ENCODE measurements at places on chromosomes 12 and 14. TPM values are rescaled to one million over a fixed set of nuclear protein-coding genes. Genes with fewer than 3 reads are reported as not detected.

GRCh38 chr12:101793401-101793800 is 37.4 kb downstream of the GNPTAB start:
- no peaks in the 10 kb centered on the region for H3K27me3 ChIP-seq
- H3K4me1 ChIP-seq, result peaks cover 4% of the 10 kb centered on the region
- DNase-seq, result no peak
- H3K4me3 ChIP-seq, result no peak overlapping the region
- H3K27ac ChIP-seq, result peak overlapping the region; percentile 1

GRCh38 chr14:89378119-89378518 is 38.9 kb downstream of the FOXN3 start:
- H3K4me3 ChIP-seq, result no peak overlapping the region
- H3K27me3 ChIP-seq, result no peaks in the 10 kb centered on the region
- H3K4me1 ChIP-seq, result peaks cover 19% of the 10 kb centered on the region
- peak overlapping the region; percentile 89 for H3K27ac ChIP-seq
- DNase-seq, result no peak

DNA sequence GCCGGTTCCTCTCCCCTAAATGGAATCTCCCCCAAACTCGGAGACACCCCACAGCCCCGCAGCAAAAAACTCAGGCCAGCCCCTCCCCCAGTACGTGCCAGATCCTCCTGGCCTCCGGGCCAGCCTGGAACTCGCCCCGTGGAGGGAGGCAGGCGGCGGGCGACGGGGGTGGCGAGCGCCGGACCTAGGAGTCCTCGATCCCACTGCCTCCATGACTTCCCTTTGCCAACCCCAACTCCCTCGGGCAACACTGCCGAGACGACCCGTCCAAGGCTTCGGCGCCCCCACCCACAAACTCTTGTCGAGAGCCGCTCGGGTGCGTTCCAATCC is 400 bp downstream of the ADCY6 start:
- peak overlapping the region; percentile 93 for H3K4me3 ChIP-seq
- H3K27ac ChIP-seq, result peak overlapping the region; percentile 92
- DNase-seq, result no peak
- no peaks in the 10 kb centered on the region for H3K36me3 ChIP-seq
- peaks cover 38% of the 10 kb centered on the region for H3K4me1 ChIP-seq

DNA sequence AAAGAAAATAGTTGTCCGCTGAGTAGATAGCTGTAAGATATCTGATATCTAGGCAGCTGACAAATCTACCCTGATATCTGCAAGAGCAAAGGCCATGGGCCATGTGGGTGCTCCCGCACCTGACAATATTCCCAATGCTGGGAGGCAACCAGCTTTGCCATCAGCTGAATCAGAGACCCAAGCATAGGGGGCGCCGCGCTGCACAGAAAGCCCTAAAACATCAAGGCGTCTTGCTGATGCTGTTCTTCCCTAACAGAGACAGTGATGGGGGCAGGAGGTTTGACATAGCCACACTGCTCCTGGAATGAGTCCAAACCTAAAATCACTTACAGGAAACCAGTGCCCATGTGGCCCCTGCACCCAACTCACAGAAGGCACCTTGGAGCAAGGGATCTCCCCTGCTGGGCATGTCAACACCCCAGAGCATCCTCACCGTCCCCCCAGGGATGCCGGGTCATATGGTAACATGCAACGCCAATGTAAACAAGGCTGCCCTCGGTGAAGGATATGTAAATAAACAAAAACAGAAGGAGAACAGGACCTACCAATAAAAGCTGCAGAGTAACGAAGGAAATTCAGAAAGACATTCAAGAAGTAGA is 199.5 kb downstream of the TMEM132D start:
- H3K4me3 ChIP-seq, result no peak overlapping the region
- no peaks in the 10 kb centered on the region for H3K27me3 ChIP-seq
- DNase-seq, result no peak
- H3K27ac ChIP-seq, result no peak overlapping the region
- H3K4me1 ChIP-seq, result no peaks in the 10 kb centered on the region
- H3K36me3 ChIP-seq, result peaks cover 1% of the 10 kb centered on the region

DNA sequence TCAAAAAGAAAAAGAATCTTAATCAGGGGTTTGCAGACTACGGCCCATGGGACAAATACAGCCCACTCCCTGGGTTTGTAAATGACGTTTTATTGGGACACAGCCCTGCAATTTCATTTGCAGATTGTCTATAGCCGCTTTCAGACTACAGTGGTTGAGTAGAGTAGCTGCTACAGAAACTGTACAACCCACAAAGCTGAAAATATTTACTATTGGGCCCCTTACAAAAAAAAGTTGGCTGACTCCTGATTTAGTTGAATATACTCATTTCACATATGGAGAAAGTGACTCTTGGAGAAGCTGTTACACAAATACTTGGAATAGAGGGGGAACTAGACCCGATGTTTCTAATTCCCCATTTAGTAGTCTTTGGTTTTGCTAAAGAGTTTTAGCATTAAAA is 162.5 kb upstream of the NOS1 start:
- no peaks in the 10 kb centered on the region for H3K36me3 ChIP-seq
- no peak overlapping the region for H3K27ac ChIP-seq
- H3K27me3 ChIP-seq, result peaks cover 18% of the 10 kb centered on the region
- H3K4me1 ChIP-seq, result no peaks in the 10 kb centered on the region

- no peak overlapping the region for H3K4me3 ChIP-seq
- H3K4me1 ChIP-seq, result peaks cover 45% of the 10 kb centered on the region
- H3K27me3 ChIP-seq, result no peaks in the 10 kb centered on the region
- DNase-seq, result no peak
These were observed 63.1 kb downstream of the ARMH4 start for GRCh38 chr14:58088961-58089360.

DNA sequence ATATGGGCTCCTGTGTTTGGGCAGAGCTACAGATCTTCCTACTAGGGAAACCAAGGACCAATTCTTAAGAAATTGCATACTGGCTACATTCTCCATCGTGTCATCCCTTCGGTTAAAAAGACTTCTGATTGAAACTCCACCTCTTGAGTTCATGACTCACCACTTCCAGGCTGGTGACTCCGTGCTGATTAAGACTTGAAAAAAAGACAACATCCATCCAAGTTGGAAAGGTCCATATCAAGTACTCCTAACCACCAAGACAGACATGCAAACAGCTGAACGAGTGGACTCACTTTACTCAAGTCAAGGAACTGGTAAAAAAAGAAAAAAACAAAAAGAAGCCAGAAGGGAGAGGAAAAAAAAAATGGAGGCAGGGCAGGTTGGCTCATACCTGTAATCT is 63.4 kb downstream of the APOBEC1 start:
- peaks cover 14% of the 10 kb centered on the region for H3K27me3 ChIP-seq
- H3K4me3 ChIP-seq, result no peak overlapping the region
- H3K4me1 ChIP-seq, result no peaks in the 10 kb centered on the region
- H3K36me3 ChIP-seq, result peaks cover 1% of the 10 kb centered on the region

- no peak overlapping the region for H3K4me3 ChIP-seq
- no peak overlapping the region for H3K27ac ChIP-seq
- DNase-seq, result no peak
- peaks cover 5% of the 10 kb centered on the region for H3K4me1 ChIP-seq
These were observed 82.0 kb upstream of the WSCD2 start for GRCh38 chr12:108047071-108047550.

DNA sequence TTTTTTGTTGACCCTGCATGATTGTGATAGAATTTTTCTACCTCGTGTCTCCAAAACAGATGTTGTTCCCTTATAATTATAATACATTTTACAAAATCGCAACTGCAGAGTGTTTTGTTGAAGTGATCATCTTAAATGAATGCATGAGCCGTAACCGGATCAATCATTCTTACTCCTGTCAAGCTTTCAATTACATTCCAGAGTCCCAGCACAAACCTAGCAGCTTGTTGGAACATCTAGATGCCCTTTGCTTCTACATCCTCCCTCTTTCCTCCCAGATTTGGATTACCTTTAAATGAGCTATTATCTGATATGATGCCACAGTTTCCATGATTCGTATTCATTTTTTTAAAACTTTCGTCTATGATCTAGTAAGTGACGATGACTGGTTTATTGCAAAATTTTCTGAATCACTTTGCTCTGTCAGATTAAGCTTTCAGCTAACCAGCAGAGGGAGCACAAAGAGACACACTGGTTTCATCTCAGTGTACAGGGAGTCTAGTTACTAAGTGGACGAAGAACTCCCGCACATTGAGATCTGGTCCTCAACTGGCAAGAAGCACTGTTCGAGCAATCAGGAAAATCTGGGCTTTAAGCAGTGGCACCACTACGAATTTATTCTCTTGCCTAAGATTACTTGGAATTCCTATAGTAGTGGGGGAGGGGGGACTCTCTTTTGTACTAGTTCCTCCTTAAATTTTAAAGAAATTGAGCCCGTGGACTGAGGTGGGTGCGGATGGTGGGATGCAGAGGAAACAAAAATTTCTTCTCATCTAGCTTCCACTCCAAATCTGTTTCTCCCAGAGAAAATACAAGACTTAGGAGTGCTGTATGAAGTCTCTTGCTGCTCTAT is 40.9 kb downstream of the TSHR start:
- no peak overlapping the region for H3K27ac ChIP-seq
- H3K4me3 ChIP-seq, result no peak overlapping the region
- peaks cover 7% of the 10 kb centered on the region for H3K4me1 ChIP-seq
- peaks cover 1% of the 10 kb centered on the region for H3K36me3 ChIP-seq

- H3K27me3 ChIP-seq, result no peaks in the 10 kb centered on the region
- DNase-seq, result no peak
- H3K36me3 ChIP-seq, result peaks cover 4% of the 10 kb centered on the region
- H3K4me1 ChIP-seq, result peaks cover 59% of the 10 kb centered on the region
- peak overlapping the region; percentile 91 for H3K27ac ChIP-seq
These were observed 15.5 kb downstream of the TRMT5 start for GRCh38 chr14:60965402-60965801.

DNA sequence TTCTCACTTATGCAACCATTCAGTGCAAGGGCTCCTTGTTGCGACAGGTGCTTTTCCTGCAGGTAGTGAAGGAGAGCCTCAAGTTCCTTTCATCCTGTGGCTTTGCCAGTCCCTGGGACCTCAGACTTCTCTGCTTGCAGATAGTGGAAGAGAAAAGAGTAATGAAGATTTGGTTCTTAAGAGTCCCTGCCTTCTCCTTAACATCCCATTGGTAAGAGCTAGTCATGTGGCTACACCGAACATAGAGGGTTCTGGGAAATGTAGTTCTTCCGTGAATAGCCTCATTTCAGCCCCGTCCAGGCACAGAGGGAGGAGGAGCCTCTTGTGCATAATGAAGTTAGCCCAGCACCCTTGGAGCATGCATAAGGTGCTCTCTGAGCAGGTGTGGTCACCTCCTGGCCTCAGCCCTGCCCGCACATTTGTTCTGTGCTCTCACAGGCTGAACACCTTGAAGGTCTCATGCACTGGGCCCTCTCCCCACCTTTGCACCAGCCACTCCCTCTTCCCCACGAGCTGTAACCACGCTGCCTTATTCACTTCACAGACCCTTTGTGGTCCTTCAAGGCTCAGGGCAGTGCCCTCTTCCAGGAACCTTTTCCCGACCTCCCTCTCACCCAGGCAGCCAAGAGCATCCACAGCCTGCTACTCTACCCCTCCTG is 134.0 kb downstream of the BCL11B start:
- DNase-seq, result no peak
- no peak overlapping the region for H3K27ac ChIP-seq
- H3K36me3 ChIP-seq, result no peaks in the 10 kb centered on the region
- peaks cover 4% of the 10 kb centered on the region for H3K4me1 ChIP-seq
- H3K4me3 ChIP-seq, result no peak overlapping the region

Gene DHRS2
- not detected for total RNA-seq

Gene PNMA1
- 85.2 TPM for total RNA-seq

Gene EXOC3L4
- not detected for total RNA-seq

Gene EML1
- total RNA-seq, result 61.0 TPM
